LoVo (cell line): ENCODE measurements at places on chromosomes 13 and 19.

DNA sequence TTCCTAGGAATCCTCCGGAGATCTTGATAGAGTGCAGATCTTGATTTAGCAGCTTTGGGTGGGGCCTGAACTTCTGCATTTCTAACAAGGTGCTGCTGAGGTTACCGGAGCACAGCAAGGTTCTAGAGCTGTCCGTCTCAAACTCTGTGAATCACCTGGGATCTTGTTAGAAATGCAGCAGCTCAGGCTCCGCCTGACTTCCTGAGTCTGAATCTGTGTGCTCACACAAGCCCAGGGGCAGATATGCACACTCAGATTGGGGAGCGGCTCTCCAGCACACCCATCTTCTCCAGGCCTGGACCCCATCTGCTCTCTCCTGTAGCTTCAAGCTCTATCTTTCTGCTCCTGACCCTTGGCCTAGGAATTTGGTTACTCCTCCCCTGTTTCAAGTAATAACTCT is 3.5 kb upstream of the TEX26 start:
- no peak for DNase-seq

DNA sequence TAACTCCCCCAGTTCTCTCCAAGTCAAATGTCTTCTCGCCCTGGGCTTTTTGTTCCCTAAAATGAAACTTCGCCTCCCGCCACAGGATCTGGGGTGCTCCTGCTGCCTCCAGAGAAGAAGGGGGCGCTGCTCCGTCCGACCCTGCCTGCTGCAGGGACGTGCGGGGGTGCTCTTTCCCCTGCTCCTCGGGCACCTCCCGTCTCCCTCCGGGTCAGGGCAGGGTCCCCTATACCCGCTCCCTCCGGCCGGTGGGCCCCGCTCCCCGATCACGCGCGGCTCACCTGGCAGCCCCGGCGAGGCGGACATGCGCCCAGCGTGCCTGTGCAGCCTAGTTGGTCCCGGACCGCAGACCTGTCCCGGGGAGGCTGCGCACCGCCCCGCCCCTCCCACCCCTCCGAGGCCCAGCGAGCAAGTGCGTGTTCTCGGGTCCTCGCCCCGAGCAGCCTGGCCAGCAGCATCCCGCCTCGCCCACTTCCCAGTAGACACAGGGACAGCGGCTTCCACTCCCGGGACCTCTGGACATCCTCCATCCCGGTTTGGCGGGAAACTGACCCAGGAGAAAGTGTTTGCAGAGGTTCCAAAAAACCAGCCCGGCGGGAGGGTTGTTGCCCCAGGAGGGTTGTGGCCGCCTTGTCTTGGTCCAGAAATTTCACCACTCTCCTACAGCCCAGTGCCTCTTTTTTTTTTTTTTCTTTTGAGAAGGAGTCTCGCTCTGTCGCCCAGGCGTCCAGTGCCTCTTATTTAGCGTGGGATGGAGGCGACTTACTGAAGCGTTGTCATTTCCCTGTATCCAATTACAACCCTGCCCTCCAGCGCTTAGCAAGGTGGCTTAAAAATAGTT is at the start of gene OXGR1:
Gene OXGR1, minus strand, starts transcription at position 460 of the 841 bp plus-strand sequence. CDS start 6,717 bp downstream, outside the sequence.
- no peak for DNase-seq

DNA sequence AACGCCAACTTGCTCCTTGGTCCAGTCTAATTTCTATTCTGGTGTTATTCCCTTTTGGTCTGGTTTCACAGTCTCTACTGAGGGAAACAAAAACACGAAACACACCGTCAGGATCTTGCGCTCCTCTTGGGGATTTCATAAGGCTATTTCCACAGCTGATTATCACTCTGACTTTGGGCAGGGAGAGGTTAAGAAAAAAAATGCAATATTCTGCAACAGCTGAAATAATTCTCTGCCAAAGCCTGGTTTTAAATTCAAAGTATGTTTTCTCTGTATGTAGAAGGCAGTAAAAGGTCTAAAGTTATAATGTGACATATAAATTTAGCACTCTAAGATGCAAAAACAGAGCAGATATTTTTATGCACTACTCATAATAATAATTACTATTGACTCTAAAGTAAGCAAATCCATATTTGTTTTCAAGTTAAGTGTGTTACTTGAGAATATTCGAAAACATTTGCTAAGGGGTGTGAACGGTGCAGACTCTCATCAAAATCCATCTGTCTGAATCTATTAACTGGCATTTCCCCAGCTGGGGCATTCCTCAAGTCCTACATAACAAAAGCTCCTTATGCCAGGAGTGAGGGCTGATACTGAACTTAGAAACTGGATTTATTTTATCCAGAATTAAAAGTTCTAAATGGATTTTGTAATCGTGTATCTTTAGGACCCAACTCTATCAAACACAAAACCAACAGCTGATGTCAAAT is 38.4 kb upstream of the STARD13 start:
- no peak for DNase-seq

- no peak for DNase-seq
These were observed 43.5 kb upstream of the ZNF85 start for GRCh38 chr19:20879501-20879900.

DNA sequence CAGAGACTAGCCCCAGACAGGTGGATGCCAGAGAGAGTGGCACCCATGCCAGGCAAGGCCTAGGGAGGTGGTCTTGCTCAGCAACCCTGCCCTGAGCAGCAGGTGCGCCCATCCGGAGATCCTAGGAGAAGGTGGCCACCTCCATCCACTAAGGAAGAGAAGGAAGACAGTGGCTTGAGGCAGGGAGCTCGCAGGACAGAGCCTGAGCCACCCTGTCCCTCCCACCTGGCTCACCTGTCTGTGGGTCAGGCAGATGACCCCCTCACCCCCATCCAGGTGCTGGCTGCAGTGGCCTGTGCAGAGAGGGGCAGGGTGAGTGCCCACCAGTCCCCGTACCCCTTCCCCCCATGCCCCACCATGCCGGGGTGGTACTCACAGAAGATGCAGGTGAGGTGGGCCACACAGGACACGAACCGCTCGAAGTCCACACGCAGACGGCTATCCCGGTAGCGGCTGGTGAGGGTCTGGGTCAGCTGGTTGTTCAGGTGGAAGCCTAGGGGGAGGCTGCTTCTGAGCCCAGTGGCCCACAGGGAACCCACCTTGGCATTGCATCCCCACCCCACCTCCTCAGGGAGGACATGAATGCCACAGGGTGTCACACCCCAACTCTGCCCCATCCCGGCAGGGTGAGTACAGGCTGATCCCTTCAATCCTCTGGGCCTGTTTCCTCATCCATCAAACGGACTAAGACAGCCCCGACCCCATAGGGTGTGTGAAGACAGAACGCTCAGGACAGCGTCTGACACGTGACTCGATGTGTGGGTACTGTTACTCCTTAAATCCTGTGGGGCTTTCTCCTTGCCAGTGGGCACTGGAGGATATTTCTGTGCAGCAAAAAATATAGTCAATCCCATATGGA is 13.3 kb downstream of the CAPN12 start:
- no peak for DNase-seq

GRCh38 chr13:42964761-42965161 is 27.3 kb downstream of the EPSTI1 start:
- no peak for DNase-seq

DNA sequence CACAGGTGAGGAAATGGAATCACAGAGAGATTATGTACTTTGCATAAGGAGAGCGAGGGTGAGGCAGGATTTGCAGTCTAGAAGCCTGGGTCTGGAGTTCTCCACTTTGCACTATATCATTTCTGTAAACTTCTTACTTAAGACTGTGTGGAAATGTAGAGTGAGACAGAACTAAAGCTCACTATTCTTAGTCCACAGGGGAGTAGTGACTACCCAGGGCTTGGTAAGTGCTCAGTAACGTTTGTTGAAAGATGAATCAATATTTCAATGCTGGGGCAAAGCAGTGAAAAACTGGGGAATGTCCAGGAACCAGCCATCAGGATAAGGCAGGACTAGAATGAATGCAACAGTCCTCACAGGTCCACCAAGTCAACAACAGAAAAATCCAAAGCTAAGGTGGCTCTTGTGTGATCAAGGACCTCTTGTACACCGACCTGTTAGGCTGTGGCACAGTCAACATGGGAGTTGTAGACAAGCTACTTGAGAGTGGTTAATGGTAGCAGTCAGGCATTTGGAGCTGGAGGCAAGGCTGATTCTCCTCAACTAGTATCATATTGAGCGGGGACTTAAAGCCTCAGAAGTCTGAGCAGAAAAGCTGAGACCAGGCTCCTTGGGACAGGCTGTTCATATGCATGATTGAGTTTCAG is 929 bp upstream of the TNFSF13B start:
- DNase-seq = no peak

DNA sequence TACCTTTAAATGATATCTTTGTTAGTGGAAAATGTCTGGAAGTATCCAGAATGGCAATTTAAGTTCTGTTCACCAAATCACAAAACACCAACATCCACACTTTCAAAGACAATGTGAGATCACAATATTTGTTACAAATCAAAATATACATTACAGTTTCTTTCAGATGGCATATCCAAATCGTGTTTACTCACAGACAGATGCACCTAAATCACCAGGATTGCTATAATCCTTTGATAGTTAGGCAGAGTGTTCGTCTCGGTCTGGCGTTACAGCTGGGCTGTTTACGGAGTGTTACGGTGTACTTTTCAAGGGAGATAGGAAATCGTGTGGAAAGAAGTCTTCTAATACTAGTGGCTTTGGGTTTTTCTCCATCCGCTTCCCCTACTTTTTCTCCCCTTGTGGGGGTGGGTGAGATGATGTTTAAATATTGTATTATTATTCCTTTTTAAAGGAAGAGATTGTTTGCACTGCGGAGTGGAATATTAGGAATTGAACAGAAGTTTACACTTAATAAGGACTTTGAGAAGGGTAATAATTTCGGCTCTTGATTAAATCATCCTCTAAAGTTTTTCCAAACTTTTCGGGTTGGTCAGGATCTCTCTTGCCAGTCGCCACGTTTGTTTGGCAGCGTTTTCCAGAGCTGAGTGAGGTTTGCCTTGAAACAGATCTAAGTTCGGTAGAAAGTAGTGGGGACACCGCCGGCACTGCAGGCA is 1.8 kb downstream of the MAB21L1 start:
- DNase-seq = no peak

DNA sequence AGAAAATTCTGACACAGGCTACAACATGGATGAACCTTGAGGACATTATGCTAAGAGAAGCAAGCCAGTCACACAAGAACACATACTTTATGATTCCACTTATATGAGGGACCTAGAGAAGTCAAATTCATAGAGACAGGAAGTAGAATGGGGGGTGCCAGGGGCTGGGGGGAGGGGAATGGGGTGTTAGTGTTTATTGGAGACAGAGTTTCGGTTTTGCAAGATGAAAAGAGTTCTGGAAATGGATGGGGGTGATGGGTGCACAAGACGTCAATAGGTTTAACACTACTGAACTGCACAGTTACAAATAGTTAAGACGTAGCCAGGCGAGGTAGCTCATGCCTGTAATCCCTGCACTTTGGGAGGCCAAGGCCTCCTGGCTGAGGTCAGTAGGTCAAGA is 3.5 kb upstream of the ZNF787 start:
- DNase-seq = no peak

DNA sequence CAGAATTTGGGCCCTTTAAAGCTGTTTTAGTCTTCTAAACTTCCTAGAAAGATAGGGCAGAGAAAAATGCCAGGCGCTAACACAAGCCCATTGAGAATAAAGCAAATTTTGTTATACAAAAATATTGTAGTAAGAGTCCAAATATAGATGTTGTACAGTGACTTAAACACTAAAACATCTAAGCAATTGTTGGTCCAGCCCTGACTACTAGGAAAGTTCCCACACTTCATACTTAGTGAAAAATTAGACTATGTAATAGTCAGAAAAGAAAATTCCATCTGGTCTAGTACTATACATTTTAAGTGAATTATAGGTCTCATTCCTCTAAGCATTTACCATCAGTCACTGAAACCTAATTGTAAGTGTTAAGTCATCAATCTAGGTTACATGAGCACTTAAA is 1518.3 kb upstream of the SLC10A2 start:
- DNase-seq = no peak

DNA sequence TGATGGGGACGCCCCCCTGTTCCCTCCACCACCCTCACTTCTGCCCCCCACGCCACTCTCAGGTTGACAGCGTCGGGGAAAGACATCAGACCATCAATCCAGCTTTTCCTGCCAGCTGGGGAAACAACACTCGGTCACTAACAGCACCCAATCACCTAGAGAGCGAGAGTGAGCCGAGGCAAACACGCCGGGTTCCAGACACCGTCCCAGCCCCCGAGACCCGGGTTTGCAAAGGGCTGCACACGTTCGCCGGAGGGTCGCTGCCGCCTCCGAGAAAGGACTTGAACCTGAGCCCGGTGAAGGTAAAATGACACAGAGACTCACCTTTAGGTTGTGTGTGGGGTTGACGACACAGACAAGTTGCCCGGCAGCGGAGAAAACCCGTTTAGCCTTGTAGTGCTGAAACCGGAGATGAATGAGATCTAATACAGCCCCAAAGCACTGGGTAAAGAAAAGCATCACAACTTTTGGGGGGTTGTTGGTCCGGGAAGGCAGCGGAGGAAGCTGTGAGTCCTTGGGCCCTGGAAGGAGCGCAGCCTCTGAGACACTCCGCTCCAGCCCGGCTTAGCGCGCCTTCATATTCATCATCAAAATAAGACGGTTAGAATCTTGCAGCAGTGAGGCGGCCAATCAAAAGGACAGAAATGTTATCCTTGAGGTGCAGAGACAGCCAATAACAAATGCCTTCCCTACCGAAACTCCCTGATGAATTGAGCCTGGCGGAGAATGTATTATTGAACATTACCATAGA is at the start of gene SIAH3:
Gene SIAH3, minus strand, starts transcription at position 583 of the 751 bp plus-strand sequence. Its CDS starts 124 bp downstream, at position 459.
- no peak for DNase-seq

DNA sequence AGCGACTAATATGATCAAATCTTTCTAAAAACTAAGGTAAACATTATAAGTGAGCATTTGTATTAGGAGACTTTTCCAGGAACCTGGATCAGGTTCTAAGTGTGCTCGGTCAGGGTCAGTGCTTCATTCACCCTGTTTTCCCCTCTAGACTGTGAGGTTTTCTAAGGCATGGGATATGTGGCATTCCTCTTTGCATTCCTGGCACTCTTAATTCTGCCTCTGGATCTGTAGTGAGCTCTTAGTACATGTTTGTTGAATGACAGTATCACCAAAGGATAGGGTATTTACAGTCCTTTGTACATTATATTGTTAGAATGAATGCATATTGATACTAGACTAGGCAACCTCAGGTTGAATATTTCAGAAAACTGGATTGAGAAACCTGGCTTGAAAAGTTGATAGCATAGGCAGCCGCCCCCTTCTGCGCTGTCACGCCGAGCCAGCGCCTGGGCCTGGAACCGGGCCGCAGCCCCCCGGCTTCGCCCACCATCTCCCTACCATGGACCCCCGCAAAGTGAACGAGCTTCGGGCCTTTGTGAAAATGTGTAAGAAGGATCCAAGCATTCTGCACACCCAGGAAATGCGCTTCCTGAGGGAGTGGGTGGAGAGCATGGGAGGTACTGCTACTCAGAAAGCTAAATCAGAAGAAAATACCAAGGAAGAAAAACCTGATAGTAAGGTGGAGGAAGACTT is 156.5 kb downstream of the KCNRG start:
- DNase-seq = no peak

- DNase-seq = no peak
These were observed 5.3 kb downstream of the FAM187B start for GRCh38 chr19:35223084-35223790.

- DNase-seq = peak; percentile 64
These were observed 4.7 kb upstream of the PRMT1 start for GRCh38 chr19:49672131-49672919.
